ENCODE measurements at places on chromosomes 7 and 10.
A peak's percentile ranks its signal among the peaks of the same experiment; 100 is the strongest.

- DNase-seq, result no peak
Measured at GRCh38 chr10:129842031-129842430, 122.0 kb downstream of the EBF3 start.

GRCh38 chr7:119472408-119473038 is 800.5 kb upstream of the KCND2 start:
- DNase-seq, result no peak

DNA sequence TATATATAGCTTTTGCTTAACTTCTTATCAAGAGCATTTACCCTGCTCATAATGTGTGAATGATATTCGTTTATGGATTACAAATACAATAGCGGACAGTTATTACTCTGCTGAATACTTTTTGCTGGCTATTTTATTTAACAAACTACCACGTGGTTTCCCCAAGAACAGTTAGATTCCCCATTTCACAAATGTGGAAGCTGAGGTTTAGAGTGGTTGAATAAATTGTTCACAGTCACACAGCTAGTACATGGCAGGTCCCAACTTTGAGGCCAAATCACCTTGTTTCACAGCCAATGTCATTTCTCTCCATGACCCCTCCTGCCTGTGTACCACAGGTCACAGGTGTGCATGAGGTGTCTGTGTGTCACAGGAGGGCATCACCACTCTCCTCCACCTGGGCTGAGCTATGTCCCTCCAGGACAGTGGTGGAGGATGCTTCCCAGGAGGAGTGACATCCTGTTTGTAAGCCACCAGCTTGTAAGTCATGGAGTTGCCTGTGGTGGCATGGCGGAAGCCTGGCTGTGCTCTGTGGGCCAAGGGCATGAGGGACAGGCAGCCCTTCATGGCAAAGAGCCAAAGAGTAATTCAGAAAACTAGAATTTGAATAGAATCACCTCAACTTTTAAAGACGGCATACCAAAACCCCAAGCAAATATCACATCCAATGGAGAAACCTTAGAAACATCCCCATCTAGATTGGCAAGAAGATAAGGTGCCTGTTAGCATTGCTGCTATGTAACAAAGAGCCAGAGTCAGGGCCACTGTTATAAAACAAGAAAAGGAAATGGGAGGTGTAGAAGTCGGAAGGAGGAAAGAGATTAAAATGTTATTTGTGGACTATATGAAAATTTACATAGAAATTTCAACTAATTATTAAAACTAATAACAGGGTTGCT is 51.9 kb downstream of the AOC1 start:
- no peak for DNase-seq

DNA sequence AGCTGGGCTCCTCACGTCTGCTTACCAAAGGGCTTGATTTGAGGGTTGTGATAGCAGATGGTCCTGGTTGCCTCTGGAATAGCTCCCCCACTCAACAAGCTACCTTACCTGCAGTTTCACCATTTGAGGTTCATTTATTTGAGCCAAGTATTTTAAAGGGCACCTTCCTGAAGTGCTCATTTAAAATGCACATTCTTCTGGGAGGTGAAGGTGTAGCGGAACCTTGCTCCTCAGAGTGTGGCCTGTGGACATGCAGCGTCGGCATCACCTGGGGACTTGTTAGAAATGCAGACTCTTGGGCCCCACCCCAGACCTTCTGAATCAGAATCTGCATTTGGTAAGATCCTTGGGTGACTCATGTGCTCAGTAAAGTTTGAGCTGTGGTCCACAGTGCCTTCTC is 2.3 kb downstream of the CDH23 start:
- no peak for DNase-seq

DNA sequence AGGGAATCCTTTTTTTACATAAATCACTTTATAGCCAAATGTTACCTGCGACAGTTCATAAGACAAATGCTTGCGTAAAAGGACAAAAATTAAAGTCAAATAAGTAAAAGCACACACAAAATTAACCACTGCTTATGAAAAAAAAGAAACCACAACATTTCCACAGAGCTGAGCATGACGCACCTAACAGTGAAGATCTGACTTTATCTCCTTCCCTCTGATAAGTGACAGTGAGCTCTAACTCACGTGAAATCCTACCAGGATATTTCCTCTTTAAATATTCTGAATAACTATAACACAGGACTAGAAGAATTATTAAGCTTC is 225.5 kb downstream of the SFMBT2 start:
- DNase-seq, result peak; percentile 64

- no peak for DNase-seq
Measured at GRCh38 chr10:59628456-59628855, 81.2 kb downstream of the SLC16A9 start.

GRCh38 chr7:43450894-43451293 is 132.0 kb upstream of the STK17A start:
- no peak for DNase-seq

- DNase-seq, result no peak
Measured at GRCh38 chr7:42960762-42961161, 28.6 kb downstream of the MRPL32 start.

DNA sequence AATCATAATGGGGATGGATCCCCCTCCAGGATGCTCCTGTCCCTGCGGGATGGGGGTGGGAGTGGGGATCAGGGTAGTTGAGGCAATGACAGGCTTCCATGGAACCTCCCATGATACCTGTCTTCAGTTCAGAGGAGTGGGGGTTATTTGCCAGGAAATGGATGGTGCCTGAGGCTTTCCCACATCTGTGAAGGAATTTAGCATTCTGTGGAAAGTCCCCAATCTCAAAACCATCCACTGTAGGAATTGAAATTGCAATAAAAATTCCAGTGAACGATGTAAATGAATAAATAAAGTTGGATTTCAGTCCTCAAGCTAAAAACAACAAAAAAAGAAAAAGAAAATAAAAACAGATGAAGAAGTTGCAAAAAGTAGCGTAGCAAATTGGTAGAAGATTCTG is 81.9 kb downstream of the CHRM2 start:
- DNase-seq, result no peak

- no peak for DNase-seq
Measured at GRCh38 chr7:80881351-80881900, 37.4 kb downstream of the SEMA3C start.

DNA sequence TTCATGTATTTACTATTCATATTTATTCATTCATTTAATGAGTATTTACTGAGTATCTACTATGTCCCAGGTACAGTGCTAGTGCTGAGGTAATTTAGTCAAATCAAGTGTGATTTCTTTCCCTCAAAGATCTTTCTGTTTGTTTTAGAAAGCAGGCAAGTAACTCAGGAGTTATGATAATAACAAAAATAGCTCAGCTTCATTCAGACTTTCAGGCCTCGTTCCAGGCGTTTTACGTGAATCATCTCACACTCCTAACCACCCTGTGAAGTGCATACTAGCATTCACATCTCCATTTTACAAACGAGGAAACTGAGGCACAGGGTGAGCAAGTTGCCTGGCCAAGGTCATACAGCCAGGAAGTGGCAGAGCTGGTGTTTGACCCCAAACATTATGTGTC is 468.7 kb upstream of the C7orf33 start:
- no peak for DNase-seq

DNA sequence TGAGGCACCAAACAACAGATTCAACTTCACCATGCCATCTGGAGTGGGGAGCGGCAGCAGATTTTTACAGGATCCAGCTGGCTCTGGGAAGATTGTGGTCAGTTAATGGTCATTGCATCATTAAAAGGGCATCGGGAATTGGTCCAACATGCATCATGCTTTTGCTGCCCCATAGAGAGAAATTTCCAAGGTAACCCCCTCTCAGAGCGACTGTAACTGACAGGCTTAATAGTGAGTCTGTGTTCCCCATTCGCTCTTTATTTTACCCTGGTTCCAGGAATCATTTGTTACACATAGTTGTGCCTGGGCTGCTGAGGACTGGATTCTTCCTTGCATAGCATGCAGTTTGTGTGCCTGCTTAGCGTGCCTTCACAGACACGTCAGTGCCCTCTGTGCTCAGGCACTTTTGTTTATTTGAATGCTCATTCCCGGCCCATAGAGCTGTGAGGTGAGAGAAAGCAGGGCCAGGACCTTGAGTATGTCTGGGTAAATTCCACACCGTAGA is 49.9 kb downstream of the CDHR3 start:
- DNase-seq, result no peak

- no peak for DNase-seq
Measured at GRCh38 chr10:67818323-67818722, 19.7 kb downstream of the DNAJC12 start.

- no peak for DNase-seq
Measured at GRCh38 chr7:151400626-151401315, 9.1 kb downstream of the WDR86 start.

DNA sequence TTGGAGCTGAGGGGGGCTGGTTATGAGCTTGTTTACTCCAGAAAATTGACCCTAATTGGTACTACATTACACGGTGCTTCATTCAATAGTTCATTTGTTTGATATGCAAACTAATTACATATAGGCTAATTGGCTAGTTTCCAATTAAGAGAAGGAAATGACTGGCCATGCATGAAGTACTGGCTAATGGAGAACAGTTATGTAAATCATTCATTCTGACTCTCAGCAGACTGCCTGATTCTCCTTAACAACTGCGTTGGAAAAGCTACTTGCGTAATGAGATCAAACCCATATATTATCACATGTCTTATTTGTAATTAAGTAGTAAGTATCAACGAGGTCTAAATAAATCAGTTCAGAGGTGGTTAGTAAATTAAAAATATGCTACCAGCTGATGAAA is 81.8 kb upstream of the CTTNBP2 start:
- no peak for DNase-seq

- no peak for DNase-seq
Measured at GRCh38 chr7:70619659-70620058, 512.3 kb upstream of the GALNT17 start.
